SHP77 (cell line): ENCODE measurements at places on chromosomes 7 and 10.

- DNase-seq: no peak
These were observed 66.2 kb upstream of the ARID5B start for GRCh38 chr10:61835069-61835945.

DNA sequence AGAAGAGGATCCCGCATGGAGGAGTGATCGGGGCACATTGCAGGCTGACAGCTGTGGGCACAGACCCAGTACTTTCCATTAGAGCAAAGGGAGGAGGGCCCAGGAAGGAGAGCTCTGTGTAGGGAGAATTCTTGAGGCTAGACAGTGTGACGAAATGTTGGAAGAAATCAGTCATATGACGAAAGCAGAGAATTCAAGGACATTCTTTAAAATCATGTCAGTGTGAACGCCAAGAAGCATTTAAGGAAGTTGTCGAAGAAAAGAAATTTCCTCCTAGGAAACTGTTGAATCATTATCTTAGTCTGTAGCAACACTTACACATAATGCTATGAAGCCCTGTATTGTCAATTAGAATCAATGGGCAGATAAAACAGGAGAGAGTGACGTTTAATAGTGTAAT, 191.3 kb upstream of the ADARB2 start:
- DNase-seq: no peak

GRCh38 chr7:132865366-132866143, 216.3 kb downstream of the CHCHD3 start:
- DNase-seq: no peak

DNA sequence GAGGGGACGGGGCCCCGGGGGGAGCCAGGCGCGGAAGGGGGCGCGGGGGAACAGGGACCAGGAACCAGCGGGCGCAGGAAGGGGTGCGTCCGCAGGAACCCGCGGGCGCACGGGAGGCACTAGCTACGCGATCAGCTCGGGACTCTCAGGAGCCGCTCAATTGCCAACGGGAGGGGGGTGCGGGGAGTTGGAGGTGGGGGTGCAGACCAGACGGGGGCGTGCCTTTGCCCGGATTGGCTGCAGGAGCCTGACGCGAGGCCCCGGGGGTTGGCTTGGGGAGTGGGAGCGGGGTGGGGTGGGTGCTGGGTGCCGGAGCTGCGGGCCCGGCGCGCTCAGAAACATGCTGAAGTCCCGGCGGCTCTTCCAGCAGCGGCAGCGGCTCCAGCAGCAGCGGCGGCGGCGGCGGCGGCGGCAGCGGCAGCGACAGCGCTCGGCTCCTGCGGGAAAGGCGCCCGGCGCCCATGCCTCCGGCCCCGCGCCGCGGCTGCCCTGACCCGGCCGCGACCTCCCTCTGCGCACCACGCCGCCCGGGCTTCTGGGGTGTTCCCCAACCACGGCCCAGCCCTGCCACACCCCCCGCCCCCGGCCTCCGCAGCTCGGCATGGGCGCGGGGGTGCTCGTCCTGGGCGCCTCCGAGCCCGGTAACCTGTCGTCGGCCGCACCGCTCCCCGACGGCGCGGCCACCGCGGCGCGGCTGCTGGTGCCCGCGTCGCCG, at the start of gene ADRB1:
TSS of gene ADRB1 (plus strand) at position 335 of the 715 bp plus-strand sequence. CDS start at position 602, 267 bp downstream.
- DNase-seq: no peak

- DNase-seq: no peak
These were observed 81.8 kb downstream of the HERPUD2 start for GRCh38 chr7:35613150-35613549.

DNA sequence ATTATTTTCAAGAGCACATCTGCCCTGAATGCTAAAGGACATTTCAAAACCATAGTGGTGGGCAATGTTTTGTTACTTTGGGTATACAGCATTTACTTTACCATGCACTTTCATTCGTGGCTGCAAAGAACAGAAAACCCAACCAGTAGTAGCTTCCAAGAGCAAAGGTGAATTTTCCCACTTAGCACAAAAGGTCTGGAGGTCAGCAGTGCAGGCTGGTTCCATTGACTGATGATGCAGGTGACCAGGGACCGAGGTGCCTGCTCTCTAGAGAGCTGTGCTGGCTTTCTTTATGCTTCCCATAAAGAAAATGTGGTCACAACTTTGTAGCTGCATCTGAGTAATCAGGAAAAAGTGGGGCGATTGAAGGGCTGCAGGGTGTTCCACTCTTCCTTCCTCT, 240.0 kb downstream of the BICC1 start:
- no peak for DNase-seq
